ENCODE measurements at places on chromosomes 11 and 22. TPM values are rescaled to one million over a fixed set of nuclear protein-coding genes. Genes with fewer than 3 reads are reported as not detected.

The ELF5 gene
- total RNA-seq: not detected

The PYGM gene
- total RNA-seq: 3.1 TPM

The LRFN4 gene
- 28.3 TPM for total RNA-seq

The SPDYC gene
- total RNA-seq: not detected

DNA sequence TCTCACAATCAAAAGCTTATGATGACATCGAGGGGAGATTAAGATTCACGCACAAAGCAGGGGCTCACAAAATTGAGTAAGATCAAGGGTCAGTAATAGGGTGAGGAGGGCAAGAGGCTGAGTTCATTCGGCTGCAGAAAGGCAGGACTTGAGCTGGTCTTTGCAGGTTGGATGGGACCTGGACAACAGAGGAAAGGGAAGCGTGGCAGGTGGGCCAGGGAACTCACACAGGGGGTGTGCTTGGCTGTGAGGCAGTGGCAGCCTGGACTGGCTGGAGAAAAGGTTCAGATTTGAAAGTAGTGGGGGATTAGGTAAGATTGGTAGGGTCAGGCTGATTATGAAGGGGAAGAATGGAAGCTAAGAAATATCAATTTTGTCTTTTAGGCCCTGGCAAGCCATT lies 161.6 kb downstream of the PKNOX2 start:
- no peak overlapping the region for H3K4me3 ChIP-seq
- H3K36me3 ChIP-seq: no peaks in the 10 kb centered on the region
- no peak overlapping the region for H3K27ac ChIP-seq
- no peaks in the 10 kb centered on the region for H3K4me1 ChIP-seq

DNA sequence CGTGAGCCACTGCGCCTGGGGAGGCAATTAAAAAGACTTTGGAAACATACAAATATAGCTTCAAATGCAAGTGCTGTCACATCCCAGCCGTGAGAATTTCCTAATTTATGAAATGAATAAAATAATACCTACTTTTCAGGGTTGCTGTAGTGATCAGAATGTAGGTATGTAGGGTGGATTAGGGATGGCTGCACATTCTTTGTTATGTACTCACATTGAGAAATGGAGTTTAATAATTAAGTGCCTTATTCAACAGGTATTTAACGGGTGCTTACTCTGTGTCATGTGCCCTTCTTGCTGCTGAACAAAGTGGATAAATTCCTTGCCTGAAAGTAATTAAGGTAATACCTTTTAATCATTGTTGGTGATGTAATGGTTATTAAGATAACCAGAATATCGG lies 37.0 kb downstream of the MMP7 start:
- DNase-seq: no peak
- peaks cover 7% of the 10 kb centered on the region for H3K4me1 ChIP-seq

DNA sequence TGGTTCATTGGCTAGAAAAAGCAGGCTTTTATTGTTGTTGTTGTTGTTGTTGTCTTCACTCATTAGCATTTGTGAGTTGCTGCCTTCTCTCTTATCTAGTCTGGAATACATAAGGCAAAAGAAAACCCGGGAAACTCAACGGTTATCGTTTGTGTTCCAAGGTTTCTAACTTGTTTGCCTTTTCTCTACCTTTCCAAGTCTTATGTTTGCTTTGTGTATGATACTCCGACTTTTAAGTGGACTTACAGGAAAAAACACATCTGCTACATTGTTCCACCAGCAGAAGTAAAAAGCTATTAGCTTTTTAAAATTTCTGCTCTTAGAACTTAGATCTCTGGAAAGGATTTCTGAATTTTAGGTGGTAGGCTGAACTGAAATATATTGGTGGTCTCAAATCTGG lies 27.0 kb upstream of the HIKESHI start:
- no peaks in the 10 kb centered on the region for H3K27me3 ChIP-seq
- DNase-seq: no peak
- H3K36me3 ChIP-seq: peaks cover 84% of the 10 kb centered on the region
- H3K4me1 ChIP-seq: peaks cover 35% of the 10 kb centered on the region
- no peak overlapping the region for H3K27ac ChIP-seq
- no peak overlapping the region for H3K4me3 ChIP-seq

DNA sequence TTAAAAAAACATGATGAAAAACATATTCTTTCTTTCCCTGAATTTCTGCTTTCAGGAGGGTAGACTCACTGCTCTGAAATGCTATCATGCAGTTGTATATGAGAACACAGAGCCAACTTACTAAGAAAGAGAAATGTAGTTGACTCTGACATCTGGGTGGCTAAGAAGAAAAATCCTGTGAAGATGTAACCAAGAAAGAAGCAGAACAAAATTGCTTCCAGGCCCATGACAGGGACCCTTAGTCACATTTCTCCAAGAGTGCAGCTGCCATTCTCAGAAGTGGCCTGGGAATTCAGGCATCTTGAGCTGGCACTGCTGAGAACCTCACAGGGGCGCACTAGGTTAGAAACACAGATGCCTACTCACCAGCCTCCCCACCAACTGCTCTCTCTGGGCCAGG lies 73.6 kb downstream of the RPL27A start:
- H3K4me3 ChIP-seq: no peak overlapping the region
- no peak overlapping the region for H3K27ac ChIP-seq
- H3K4me1 ChIP-seq: no peaks in the 10 kb centered on the region
- peaks cover 10% of the 10 kb centered on the region for H3K27me3 ChIP-seq
- no peaks in the 10 kb centered on the region for H3K36me3 ChIP-seq

DNA sequence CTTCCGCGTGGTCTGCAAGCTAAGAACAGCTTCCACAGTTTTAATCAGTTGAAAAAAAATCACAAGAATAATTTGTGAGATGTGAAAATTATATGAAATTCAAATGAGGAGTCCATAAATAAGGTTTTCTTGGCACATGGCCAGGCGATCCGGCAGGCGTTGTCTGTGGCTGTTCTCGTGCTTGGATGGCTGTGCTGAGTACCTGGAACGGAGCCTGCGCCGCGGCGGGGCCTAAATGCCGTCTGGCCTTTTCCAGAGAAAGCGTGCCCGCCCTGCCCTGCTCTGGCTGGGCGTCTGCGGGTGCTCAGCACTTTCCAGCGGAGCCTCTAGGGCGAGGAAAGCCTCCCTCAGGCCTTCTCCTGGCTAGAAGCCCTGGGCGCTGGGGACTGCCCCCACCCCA lies 41.8 kb downstream of the OSBPL5 start:
- no peaks in the 10 kb centered on the region for H3K27me3 ChIP-seq
- no peaks in the 10 kb centered on the region for H3K36me3 ChIP-seq
- no peak overlapping the region for H3K4me3 ChIP-seq
- no peak for DNase-seq
- H3K4me1 ChIP-seq: no peaks in the 10 kb centered on the region
- no peak overlapping the region for H3K27ac ChIP-seq

GRCh38 chr22:41482319-41482935 lies 13.5 kb downstream of the ACO2 start:
- no peak for DNase-seq
- no peak overlapping the region for H3K4me3 ChIP-seq
- H3K27ac ChIP-seq: no peak overlapping the region
- H3K27me3 ChIP-seq: no peaks in the 10 kb centered on the region

GRCh38 chr11:65649656-65650546 lies 12.0 kb downstream of the SIPA1 start:
- H3K4me3 ChIP-seq: no peak overlapping the region
- H3K27me3 ChIP-seq: no peaks in the 10 kb centered on the region
- no peak overlapping the region for H3K27ac ChIP-seq
- peaks cover 60% of the 10 kb centered on the region for H3K36me3 ChIP-seq
- peaks cover 31% of the 10 kb centered on the region for H3K4me1 ChIP-seq

DNA sequence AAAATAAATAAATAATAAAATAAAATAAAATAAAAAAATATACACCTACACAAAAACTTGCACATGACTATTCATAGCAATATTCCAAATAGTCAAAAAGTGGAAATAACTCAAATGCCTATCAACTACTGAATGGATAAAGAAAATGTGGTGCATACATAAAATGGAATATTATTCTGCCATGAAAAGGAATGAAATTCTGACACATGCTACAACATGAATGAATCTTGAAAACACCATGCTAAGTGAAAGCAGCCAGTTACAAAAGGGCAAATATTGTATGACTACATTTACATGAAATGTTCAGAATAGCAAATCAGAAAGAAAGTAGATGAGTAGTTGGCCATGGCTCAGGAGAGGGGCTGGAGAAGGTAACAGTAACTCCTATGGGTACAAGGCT lies 46.3 kb downstream of the MICAL3 start:
- H3K27ac ChIP-seq: no peak overlapping the region
- peaks cover 7% of the 10 kb centered on the region for H3K36me3 ChIP-seq
- no peak overlapping the region for H3K4me3 ChIP-seq

DNA sequence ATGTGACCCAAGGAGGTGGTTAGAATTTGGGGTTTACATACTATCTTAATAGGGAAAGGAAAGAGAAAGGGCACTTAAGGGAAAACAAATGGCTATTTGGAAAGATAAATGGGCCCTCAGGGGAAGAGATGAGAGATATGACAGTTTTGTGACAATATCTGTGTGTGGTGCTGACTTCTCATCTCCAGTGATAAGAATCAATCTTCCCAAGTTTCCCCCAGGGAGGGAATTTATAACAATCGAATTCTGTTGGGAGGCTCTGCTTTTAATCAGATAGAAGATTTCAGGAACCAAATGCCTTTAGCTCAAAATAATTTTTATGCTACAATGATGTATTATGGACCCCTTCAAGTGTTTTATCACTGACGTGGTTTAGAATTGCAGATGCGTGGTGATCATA lies 46.3 kb upstream of the PAMR1 start:
- H3K4me3 ChIP-seq: no peak overlapping the region
- DNase-seq: no peak
- peaks cover 24% of the 10 kb centered on the region for H3K27me3 ChIP-seq
- no peaks in the 10 kb centered on the region for H3K36me3 ChIP-seq

DNA sequence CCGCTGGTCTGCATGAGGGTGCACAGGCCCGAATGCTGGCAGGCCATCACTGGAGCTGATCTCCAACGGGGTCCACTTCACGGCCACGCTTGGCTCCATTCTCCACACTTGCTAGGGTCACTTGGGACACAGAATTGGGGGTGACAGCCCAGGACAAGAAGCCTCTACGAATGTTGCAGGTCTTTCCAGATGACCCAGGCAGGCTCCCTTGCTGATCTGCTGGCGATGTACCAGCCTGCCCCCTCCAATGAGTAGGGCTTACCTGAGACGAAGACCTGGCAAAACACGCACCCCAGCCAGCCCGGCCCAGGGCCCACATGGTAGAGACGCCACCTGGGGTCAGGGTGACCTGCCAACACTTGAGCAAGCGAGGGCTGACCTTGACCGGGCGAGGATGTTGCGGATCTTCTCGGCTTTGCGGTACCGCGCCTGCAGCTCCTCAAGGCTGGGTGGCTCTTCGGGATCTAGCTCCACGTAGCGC lies 44.9 kb downstream of the C11orf58 start:
- no peak overlapping the region for H3K4me3 ChIP-seq
- H3K4me1 ChIP-seq: peaks cover 2% of the 10 kb centered on the region
- no peak for DNase-seq
- H3K27ac ChIP-seq: no peak overlapping the region
- H3K36me3 ChIP-seq: no peaks in the 10 kb centered on the region

Data from activated CD4-positive, alpha-beta memory T cell treated with anti-CD3 and anti-CD28 coated beads, Interleukin-2, amount 10 ng/mL, durations not matched to agents 7 days and 5 days (primary cell).